ENCODE measurements at places on chromosomes 7 and 10.

DNA sequence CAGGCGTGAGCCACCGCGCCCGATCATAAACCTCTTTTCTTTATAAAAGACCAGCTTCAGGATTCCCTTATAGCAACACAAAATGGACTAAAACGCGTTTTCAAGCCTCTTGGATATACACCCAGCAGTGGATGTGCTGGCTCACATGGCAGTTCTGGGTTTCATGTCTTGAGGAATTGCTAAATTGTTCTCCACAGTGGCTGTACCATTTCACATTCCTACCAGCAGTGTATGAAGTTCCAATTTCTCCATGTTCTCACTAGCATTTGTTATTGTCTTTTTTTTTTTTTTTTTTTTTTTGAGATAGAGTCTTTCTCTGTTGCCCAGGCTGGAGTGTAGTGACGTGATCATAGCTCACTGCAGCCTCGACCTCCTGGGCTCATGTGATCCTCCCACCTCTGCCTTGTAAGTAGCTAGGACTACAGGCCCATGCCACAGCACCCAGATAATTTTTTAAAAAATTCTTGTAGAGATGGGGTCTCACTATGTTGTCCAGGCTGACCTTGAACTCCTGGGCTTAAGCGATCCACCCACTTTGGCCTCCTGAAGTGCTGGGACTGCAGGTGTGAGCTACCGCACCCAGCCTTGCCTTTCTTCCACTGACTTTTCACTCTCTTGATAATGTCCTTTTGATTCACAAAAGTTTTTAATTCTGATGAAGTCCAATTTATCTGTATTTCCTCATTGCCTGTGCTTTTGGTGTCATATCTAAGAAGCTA lies 17.4 kb downstream of the TECPR1 start:
- DNase-seq: no peak

- no peak for DNase-seq
Observed at GRCh38 chr7:105010504-105011130, 3.4 kb upstream of the KMT2E start.

DNA sequence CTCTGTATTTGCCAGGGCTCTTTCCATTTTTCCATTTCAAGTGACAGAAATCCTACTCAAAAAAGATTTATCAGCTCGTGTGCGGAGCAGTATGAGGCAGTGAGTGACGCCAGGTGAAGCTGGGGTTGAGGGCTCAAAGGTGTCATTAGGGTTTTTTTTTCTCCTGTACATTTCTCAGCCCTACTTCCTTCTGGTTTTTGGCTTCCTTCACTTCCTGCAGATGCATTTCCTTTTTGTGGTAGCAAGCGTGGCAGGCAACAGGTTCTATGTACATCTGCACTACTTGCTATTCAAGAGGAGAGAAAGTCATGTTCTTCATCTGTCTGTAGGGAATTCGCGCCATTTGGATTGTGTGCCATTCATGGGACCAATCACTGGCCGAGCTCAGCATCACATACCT lies 52.8 kb upstream of the AOAH start:
- DNase-seq: no peak

DNA sequence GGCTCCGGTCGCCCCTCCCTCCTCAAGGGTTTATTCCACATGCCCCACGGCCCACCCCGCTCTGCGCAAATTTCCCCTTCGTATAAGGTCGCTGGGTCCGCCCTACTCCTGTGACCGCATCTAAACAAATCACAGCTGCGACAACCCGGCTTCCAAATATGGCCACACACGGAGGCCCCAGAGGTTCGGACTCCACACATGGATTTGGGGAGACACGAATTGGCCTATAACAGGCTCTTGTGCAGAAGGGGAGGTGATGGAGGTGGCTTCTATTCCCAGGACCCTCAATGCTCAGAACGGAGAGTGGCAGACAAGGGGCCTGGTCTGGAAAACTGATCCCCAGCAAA lies 90.1 kb downstream of the FOXL3 start:
- DNase-seq: peak; percentile 71

DNA sequence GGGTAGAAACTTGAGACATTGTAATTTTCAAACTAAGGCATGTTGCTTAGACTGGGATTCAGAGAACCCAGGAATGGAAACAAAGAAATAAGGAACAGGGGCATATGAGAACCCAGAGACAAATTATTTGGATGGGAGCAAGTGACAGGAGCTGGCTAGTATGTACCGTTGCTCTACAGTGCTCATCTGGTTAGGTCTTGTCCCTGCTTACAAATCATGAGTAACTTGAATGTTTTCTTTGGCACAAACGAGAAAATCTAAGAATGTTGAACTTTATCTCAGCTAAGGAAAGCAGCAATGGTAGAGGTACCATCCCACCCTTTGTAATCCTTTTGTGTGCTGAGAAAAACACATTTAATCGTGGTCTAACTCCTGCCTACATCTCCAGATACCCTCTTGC lies 116.0 kb upstream of the IMMP2L start:
- DNase-seq: no peak

- DNase-seq: no peak
Observed at GRCh38 chr7:149179241-149179640, 16.1 kb upstream of the ZNF282 start.

DNA sequence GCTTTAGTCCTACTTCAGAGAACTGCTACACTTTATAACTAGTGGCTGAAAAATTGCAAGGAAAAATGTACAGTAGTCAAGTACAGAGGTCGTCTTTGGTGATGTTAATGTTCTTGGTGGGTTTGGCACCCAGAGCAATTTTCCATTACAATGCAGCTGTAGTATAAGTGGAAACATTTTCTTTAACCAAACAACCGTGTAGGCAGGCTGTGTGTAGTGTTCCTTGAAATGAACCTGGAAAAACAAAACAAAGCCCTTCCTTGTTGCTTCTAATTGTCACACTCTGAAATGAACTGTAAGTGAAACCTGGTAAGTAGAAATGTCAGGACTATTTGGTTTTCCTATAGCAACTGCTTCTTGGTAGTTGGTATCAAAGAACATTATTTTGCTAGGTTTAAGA lies 256.9 kb downstream of the MDFIC start:
- DNase-seq: no peak

- no peak for DNase-seq
Observed at GRCh38 chr7:66033471-66034385, 41.9 kb upstream of the ASL start.

DNA sequence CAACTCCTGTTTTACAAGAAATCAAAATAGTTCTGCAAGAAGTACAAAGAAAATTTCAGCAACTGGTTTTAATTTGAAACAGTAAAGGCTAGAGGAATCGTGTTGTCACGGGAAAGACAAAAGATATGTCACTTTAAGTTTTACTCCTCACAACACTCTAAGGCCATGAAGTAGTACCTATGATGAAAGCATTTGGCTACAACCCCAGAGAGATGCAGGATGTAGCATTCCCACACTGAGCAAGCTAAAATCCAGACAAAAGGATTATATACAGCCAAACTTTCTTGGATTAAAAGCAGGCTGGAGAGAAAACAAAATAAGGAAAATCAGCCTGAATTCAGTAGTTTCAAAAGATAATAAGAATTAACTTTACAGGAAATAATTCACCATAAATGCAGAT lies 245.5 kb upstream of the STEAP1 start:
- DNase-seq: no peak

- DNase-seq: no peak
Observed at GRCh38 chr7:151706277-151707104, 170.4 kb downstream of the PRKAG2 start.

- DNase-seq: no peak
Observed at GRCh38 chr7:83663131-83663530, 14.2 kb upstream of the SEMA3E start.

DNA sequence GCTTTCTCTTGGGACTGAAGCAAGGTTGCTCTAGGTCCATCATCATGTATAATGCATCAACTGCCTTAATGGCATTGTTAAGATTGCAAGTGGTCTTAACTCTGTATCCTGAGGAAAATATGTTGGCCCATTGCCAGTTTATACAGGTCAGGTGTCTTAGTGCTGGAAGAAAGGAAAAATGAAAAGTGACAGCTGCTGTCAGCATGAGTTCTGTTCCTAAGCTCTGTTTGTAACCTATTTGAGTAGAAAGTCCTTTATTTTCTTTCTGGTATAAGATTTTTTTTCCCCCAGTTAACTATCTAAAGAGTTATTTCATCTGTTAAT lies 127.2 kb downstream of the SRI start:
- no peak for DNase-seq

DNA sequence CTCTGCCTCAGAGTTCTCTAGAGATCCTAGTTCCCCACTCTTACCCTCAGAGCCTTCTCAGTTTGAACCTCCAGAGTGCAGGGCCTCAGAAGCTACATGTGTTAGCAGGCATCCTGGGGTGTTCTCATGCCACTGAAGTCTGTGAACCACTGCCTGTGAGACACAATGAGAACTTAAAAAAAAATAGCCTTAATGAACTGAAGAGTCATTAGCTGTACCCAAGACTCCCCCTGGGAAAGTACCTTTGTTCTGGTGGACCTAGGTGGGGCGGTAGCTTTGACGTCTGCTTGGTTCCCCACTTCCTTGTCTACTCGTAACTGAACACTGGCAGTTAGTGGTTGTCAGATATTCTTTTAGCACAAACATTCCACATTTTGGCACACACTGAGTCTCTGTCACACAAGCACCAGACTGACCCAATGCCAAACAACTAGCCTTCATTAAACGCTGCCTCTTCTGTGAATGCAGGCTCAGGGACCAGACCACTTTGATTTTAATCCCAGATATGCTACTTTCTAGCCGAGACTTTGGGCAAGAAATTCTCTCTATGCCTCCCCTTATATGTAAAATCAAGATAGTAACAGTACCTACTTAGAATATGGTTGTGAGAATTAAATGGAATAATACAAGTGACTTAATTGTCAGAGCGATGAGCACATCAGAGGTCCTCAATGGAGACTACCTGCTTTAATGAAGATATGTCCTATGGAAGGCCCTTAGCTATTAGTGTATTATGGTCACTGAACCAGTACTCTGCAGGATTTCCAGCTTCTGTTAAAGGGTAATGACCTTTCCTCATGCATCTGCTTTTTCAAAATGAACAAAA lies 75.3 kb upstream of the CC2D2B start:
- peak; percentile 19 for DNase-seq

DNA sequence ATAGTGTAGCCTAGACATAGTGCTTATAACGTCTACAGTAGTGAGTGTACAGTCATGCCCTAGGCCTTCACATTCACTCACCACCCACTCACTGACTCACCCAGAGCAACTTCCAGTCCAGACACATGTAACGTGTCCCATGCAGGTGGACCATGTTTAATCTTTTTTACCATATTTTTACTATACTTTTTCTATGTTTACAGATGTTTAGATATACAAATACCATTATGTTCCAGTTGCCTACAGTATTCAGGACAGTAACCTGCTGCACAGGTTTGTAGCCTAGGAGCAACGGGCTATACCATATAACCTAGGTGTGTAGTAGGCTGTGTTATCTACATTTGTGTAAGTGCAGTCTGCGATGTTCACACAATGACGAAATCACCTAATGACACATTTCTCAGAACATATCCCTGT lies 11.0 kb downstream of the MPP7 start:
- no peak for DNase-seq

DNA sequence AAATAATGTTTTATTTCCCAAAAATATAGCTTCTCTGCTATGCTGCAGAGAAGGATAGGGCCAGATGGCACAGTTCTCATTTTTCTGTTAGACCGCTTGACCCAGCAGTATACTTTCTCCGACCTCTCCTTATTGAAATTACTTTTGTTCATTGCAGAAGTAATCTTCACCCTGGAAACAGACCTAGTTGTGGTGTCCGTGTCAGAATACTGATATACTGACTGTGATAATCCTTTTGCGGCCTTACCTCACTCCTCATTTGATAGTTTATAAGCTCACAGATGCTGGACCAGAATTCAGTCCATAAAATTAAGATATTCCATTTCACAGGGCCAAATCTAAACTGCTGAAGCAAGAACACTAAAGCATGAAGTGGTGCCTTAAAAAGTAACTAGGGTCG lies 260.6 kb upstream of the DKK1 start:
- no peak for DNase-seq

- no peak for DNase-seq
Observed at GRCh38 chr10:120131183-120131582, 238.7 kb downstream of the SEC23IP start.

DNA sequence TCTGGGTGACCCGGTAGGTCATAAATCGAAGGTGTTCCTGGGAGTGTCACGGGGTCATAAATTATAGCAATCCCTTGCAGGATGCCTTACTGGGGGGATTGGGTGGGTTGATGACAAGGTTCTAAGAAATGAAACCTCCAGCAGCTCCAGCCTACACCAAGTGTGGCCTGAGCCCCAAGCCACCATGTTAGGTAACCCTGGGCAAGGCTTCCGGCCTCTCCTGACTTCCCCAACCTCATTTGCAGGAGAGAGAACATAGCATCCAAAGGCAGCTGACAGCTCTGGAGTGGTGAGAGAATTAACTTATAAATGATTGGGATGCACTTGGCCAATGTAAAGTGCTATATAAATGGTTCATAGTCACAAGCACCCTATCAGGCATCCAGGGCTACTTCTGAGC lies 52.8 kb upstream of the TMEM273 start:
- DNase-seq: no peak

- no peak for DNase-seq
Observed at GRCh38 chr7:41002741-41003610, 699.9 kb downstream of the INHBA start.

DNA sequence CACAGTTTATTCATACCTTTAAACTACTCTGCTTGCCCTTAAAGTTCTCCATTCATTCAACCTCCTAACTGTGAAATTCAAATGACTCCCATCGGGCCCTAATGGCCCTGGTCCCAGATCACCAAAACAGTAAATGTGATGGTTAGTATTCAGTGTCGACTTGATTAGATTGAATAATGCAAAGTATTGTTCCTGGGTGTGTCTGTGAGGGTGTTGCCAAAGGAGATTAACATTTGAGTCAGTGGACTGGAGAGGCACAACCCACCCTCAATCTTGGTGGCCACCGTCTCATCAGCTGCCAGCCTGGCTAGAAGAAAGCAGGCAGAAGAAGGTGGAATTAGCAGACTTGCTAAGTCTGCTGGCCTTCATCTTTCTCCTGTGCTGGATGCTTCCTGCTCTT lies 80.1 kb upstream of the PLXNA4 start:
- DNase-seq: no peak

DNA sequence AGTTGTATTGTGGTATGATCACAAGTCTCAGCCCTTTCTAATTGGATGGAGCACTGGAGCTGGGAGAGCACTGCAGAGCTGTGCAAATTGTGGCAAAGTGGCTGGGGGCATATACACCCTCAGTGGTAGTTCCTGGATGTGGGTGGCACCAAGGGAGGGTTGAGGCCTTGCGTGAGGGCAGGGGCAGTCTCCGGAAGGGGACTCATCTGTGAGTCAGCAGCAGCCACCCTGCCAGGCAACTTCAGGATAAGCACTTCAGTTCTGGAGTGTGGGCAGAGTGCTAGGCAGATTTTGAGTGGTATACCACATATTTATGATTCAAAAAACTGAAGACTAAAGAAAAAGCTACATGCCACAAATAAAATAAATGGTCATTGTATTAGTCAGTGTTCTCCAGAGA lies 210.5 kb downstream of the ETV1 start:
- DNase-seq: no peak

GRCh38 chr10:43594944-43595589 lies 11.2 kb upstream of the ZNF485 start:
- DNase-seq: no peak
